ENCODE measurements at places on chromosomes 3 and 15.

- DNase-seq, result no peak
These were observed 21.8 kb upstream of the SLC25A38 start for GRCh38 chr3:39361252-39361927.

GRCh38 chr3:10394491-10395025 lies 73.6 kb upstream of the SEC13 start:
- no peak for DNase-seq

- no peak for DNase-seq
These were observed 12.5 kb upstream of the FEM1B start for GRCh38 chr15:68265081-68265480.

DNA sequence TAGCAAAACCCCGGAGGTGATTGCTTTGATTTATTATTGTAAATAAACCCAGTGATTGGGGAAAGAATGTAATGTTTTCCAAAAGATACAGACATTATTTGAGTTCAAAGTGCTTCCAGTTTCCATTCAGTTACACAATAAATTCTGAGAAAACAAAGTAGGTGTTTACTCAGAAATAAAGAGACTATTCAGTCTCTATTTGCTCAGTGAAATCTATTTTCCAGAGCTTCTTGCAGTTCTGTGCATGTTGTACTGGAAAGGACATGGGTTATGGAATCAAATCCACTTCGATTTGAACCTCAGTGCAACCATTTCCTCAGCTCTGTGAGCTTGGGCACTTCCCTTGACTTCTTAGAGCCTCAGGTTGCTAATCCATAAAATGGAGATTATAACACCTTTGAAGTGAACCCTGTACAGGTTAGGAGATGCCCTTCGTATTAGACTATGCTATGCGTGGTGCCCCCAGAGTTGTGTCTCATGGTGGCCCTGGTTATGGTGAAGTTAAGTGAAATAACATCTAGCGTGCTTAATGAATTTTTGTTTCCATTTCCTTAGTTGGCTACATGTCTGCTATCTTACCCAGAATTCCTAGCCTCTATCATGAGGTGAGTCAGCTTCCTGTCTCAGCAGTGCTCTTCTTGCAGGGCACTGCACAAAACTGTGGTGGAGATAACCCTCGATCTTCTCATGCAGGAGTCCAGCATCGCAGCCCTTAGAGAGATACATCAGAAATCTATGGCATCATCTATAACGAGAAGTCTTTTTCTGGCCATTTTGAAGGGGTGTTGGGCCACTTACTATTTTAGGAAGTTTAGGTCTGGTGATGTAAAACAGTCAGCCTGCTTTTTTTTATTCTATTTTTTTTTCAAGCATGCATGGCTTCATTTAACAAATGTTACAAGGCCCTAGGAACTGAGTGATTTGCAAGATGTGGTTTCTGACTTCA lies 97.7 kb downstream of the RPL39L start:
- DNase-seq, result no peak

GRCh38 chr15:41933771-41934170 lies 38.6 kb downstream of the EHD4 start:
- no peak for DNase-seq

GRCh38 chr3:7428206-7428718 lies 567.3 kb downstream of the GRM7 start:
- no peak for DNase-seq

DNA sequence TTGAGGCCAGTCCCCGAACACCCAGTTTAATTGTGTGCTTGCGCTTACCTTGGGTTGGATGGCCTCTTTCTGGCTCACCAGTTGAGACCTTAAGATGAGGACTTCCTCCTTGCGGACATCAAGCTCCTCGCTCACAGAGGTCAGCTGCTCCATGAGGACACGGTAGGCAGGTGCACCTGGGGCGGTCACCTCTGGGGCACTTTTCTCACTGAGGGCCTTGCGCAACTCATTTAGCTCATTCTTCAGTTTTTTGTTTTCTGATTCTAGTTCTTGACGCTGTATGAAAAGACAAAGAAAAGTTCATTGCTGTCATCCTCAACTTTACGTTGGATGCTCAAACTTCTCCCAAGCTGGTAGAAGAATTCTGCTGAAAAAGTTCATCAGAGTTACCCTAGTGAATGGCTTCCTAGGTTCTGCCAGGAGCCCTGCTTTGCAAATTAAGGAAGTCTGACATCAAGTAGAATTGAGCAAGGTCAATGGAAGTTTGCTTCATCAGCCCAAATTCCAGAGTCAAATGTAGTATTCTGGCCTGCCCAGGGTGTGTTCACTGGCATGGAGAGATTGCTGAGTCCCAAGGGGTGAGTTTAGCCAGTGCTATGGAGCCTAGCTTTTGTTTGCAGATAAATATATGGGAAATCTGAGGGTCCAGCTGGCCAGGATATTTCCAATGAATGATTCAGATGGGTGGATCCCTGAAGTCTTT lies 55.8 kb upstream of the MYO5C start:
- no peak for DNase-seq

DNA sequence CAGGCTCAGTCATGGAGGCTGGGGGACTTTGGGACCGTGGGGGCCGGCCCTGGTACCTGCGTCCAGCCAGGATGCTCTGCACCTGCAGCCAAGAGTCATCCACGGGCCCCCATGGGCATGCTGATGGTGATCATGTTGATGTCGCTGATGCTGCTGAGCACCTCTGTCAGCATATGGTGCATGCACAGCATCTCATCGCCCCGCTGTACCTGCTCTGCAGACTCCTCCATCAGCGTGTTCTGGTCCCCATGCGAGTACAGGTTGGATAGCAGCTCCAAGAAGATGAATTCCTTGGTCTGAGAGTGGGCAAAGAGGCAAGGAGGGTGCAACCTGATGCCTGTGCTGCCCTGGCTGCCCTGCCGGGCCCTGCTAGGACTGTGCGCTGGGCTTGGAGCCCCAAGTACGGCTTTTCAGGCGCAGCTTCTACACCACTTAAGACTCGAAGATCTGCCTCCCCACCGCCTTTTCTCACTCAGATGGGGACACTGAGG lies 7.2 kb downstream of the RPS17 start:
- no peak for DNase-seq

GRCh38 chr15:70936326-70936725 lies 43.7 kb downstream of the LRRC49 start:
- no peak for DNase-seq

- DNase-seq, result no peak
These were observed 30.6 kb upstream of the MECOM start for GRCh38 chr3:169694117-169694516.

- no peak for DNase-seq
These were observed 4.4 kb downstream of the MTMR14 start for GRCh38 chr3:9653565-9654248.

DNA sequence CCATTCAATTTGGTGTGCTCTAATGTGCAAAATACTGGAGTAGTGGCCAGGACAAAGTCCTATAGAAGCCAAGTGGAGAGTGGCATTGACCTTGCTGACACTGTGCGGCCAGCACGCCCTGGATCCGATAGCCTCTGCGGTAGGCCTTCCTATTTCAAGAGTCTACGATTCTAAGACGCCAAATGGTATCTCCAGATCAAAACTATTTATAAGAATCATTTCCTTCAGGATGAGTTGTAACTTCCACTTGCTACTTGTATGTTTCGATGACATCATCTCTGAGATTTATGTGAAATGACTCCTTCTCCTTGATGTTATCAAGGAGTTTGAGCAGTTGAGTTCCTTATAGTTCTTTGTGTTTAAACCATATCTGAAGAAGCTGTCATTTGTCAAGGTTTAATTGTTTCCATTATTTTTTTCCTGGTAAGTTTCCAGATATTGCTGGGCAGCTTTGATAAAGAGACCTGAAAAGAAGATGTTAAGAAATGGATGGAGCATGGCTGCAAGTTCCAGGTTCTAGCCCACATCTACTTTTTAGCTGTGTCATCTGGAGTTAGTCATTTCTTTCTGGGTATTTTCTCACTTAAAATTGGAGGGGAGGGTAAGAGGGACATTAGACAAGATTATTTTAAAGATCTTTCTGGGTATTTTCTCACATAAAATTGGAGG lies 71.8 kb downstream of the TMEM44 start:
- no peak for DNase-seq

DNA sequence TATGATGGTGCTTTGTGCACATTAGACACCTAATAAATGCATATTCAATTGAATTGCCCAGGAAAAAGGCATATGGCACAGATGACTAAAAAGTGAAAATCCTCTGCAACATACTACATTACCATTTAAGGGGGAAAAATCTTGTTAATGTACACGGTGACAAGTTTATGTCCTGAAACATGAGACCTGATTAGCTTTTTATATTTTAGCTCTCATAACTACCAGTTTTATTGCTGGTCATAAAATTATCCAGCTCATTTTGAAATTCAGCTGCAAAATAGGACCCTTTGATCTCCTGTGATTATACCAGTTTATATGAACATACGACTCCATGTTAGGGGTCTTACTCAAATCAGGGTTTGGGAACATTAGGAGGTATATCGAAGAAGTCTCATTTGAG lies 684.6 kb upstream of the CCDC54 start:
- no peak for DNase-seq

DNA sequence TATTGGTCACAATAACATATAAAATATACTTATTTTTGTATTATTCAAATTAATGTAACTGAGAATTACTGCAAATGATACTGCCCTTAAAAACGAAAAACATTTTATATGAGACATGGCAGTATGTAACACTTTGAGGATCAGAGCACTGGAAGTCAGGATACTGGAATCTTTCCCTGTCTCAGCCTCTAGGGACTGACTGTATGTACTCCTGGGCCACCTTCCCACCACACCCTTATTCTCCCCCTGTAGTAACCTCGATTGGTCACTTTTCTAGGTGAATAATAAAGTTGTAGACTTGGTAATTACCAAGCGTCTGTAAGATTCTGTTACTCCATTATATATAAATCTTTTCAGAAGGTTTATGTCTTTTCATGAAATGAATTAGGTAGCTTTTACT lies 43.0 kb downstream of the LRRC49 start:
- DNase-seq, result no peak

DNA sequence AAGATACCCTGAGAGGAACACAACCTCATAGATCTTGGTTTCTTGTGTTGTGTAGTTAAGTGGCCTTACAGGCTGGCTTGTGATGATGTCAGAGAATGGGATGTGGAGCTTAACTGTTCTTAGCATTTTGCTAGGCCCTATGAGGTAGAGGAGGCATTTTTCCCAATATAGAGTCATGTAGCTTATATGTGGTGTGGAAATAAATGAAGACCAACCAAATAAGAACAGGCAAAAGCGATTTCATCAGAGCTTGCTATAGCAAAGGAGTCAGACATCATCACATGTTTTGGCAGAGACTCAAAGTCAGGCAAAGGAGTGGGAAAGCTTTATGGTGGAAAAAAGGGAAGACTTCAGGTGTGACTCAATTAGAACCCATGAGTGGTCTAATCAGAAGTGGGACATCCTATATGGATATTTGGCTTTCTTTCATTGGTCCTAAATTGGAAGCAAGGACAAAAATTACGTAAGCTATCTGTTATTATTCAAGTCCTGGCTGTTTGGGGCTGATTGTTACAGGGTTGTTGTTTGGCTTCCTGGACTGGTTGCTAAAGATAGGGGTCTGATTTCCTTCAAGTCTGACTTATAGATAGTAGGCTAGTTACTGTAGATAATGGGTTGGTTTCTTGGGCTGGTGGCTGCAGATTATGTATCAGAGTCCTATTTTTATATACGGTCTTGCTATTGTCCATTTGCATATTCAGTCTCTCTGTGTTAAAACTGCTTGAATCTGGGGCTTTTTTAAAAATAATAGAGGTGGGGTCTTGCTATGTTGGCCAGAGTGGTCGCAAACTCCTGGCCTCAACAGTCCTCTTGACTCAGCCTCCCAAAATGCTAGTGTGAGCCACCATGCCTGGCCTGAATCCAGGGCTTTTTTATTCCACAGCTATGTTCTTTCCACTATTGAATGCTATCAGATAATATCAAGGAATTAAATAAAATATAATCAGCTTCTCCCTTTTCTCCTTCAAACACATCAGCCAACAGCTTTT lies 30.3 kb upstream of the SETD2 start:
- no peak for DNase-seq

DNA sequence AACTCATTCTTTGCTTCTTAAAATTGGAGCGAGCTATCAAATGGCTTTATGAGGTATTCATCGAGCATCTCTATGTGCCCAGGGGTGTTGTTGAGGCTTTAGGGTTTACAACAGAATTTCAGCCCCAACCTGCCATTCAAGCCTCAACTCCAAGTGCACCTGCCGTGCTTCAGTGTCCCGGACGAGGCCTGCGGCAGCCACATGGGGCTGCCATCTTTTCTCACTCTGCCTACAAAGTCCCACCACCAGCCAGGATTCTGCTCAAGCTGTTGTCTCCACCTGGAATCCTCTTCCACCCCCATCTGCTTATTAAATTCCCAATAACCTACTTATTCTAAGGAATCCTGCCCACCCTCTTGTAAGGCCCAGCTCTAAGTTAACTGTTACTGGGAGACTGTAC lies 242.4 kb downstream of the OPA1 start:
- no peak for DNase-seq

DNA sequence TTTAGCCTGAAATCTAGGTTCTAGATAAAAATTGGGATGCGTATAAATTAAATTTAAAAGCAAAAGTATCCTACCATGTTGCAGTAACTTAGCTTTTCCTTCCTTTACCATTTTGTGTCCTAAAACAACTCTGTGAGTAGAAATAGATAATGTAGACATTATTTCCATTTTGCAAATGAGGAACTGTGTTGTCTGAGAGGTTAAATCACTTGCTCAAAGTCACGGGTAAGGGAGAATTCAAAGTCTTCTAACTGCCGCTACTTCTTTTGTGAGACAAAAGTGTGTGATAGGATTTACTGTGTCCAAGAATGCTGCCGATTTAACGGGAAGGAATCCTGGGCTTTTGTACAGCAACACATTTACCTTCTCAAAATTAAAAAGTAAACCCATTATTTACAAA lies 40.7 kb downstream of the MYO1E start:
- no peak for DNase-seq

DNA sequence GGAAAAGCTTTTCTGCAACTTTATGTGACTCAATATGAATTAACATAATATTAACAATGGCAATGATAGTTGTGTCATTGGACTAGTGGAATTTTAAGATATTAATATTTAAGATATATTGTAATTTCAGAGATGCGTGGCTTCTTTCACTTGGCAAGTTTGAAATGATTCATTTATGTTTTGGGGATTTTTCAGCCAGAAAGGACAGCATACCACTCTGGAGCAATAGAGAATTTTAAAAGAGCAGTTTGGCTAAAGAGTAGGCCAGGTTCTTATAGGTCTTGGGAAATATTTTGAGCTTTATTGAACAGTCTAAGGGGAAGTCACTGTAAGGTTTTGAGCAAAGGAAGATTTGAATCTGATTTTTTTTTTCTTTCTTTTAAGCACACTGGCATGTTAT lies 16.5 kb downstream of the GMPS start:
- DNase-seq, result no peak

- no peak for DNase-seq
These were observed 10.3 kb downstream of the DCBLD2 start for GRCh38 chr3:98890965-98891910.

GRCh38 chr15:31499236-31499952 lies 172.8 kb downstream of the KLF13 start:
- no peak for DNase-seq

GRCh38 chr3:50003824-50004223 lies 63.9 kb downstream of the RBM6 start:
- DNase-seq, result no peak

- DNase-seq, result no peak
These were observed 20.2 kb downstream of the USF3 start for GRCh38 chr3:113676261-113676660.

GRCh38 chr3:183537295-183537730 lies 18.2 kb downstream of the KLHL6 start:
- DNase-seq, result peak; percentile 16
